ENCODE measurements at places on chromosomes 11 and 22. TPM values are rescaled to one million over a fixed set of nuclear protein-coding genes. Genes with fewer than 3 reads are reported as not detected.

Gene ABCC8
- total RNA-seq = 1.5 TPM

DNA sequence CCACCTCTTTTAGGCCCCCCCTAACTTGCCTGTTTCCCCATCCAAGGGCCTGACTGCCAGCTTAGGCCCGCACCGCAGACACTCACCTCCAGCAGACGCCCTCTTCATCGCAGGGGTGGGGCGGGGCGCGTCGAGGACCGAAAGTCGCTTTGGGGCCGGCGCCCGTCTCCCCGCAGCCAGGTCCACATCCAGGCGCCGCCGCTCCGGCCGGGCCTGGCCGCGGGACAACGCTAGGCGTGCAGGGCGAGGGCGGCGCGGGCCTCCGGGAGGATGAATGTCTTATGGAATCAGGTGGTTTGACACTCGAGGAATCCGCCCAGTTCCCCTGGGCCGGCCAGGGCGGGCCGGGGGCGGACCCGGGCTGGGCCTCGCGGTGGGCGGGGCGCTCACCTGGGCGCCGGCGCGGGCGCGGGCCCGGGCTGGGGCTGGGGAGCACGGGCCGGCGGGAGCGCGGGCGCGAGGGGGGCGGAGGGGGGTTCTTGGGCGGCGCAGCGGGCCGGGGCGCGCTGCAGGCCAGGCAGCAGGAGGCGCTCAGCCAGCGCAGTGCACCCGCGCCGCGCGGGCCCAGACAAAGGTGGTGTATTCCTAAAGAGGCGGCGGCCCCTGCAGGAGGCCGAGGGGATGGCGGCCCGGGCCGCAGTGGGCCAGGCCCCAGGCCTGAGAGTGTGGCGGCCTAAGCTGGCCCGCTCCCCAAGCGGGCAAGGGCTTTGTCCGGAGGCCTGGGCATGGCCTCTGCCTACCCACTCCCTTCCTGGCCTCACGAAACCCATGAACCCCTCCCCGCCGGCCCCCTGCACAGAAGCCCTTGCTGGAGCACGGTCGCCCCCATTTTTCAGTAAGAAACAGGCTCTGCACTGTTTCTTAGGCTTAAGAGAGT lies 177.6 kb downstream of the IGLL1 start:
- H3K4me1 ChIP-seq = no peaks in the 10 kb centered on the region
- no peak overlapping the region for H3K27ac ChIP-seq
- H3K4me3 ChIP-seq = no peak overlapping the region
- H3K36me3 ChIP-seq = no peaks in the 10 kb centered on the region
- no peaks in the 10 kb centered on the region for H3K27me3 ChIP-seq
- peak; percentile 72 for DNase-seq

DNA sequence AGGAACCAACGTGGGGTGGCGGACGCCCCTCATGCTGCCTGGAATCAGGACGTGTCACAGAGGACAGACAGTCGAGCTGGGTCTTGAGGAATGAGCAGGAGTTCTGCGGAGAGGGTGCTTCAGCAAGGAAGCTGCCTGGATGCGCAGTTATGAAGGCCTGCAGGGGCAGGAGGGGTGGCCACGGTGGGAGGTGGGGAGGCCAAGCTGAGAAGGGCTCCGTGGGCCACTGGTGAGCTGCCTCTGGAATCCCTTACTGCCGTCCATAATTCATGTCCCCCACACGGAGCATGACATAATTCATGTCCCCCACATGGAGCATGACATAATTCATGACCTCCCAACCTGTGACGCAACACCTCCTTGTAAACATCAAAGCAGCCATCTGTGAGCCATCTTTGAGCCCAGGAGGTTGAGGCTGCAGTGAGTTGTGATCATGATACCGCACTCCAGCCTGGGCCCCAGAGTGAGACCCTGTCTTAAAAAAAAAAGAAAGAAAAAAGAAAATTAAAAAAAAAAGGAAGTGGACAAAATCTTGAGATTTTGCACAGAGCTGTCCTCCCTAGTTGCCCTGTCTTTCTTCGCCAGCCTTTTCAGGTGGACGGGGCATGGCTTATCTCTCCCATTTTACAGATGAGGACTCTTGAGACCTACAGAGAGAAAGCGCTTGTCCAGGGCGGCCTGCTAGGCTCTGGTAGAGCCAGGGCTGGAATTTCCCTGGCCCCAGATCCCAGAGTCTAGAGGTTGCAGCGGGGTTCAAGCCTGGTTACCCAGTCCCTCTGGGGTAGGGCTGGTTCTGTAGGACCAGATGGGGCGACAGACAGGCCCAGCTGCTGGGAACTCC lies 24.3 kb upstream of the PICK1 start:
- H3K4me3 ChIP-seq = no peak overlapping the region
- no peak overlapping the region for H3K27ac ChIP-seq
- no peak for DNase-seq
- H3K36me3 ChIP-seq = no peaks in the 10 kb centered on the region

DNA sequence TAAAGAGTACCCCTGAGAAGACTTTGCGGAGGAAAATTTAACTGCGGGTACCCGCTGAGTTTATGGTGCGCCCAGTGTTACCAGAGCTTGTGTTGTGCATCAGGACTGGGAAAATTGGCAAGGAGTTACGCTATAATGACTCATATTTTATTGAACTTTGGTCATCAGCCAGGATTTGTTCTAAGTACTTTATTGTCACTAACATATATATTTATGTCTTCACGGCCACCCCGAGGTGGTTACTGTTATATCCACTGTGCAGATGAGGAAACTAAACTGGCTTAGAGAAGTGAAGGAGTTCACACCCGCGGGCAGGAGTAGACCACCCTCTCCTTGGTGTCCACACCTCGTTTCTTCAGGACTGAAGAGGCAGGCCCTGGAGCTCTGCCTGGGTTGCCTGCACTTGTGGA lies 667 bp downstream of the ACCS start:
- no peaks in the 10 kb centered on the region for H3K36me3 ChIP-seq
- H3K4me1 ChIP-seq = peaks cover 26% of the 10 kb centered on the region
- peak overlapping the region; percentile 87 for H3K27ac ChIP-seq

DNA sequence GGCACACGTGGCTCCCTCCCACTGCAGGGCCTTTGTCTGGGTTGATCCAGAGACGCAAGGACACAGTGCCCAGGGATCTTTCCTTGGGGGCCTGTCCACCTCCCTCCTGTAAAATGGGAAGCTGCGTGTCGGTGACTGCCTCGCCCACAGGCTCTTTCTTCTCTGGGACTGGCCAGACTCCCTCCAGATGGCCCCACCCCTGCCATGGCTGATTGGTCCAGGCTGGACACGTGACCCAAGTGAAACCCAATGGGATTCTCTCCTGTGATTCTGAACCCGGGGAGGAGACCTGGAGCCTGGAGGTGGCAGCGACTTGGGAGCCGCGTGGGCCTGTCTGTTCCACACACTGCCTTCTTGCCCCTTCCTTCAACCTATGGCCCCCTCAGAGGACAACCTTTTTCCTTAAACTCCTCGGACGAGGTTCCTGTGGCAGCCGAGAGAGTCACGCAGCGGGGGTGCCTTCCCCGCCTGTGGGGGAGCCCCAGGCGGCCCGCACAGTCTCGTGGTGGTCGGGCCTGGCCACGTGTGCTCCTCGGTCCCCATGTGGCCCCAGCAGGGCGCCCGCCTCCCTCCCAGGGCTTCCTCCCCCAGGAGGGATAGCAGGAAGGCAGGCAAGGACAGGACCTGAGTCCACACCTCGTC lies 12.4 kb upstream of the MPPED1 start:
- no peaks in the 10 kb centered on the region for H3K4me1 ChIP-seq
- no peaks in the 10 kb centered on the region for H3K36me3 ChIP-seq
- no peak for DNase-seq
- H3K27me3 ChIP-seq = peaks cover 2% of the 10 kb centered on the region

GRCh38 chr22:20571078-20571503 lies 63.7 kb downstream of the MED15 start:
- no peaks in the 10 kb centered on the region for H3K27me3 ChIP-seq
- H3K4me3 ChIP-seq = peak overlapping the region; percentile 31
- H3K36me3 ChIP-seq = peaks cover 89% of the 10 kb centered on the region
- H3K4me1 ChIP-seq = peaks cover 67% of the 10 kb centered on the region
- peak overlapping the region; percentile 84 for H3K27ac ChIP-seq

DNA sequence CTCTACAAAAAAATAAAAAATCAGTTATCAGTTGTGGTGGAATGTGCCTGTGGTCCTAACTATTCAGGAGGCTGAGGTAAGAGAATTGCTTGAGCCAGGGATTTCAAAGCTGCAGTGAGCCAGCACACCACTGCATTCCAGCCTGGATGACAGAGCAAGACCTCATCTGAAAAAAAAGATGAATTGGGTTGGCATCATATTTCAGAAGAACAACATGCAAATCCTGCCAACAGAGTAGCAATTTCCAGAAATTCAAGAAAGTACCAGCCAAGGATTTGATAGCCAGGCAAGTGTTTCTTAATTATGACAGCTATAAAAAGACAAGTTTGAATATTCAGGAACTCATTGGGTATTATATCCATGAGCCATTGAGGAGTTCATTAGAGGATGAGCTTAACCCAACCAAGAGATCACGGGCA lies 75.2 kb downstream of the USP47 start:
- no peak overlapping the region for H3K27ac ChIP-seq
- no peak overlapping the region for H3K4me3 ChIP-seq
- H3K36me3 ChIP-seq = peaks cover 22% of the 10 kb centered on the region
- no peaks in the 10 kb centered on the region for H3K27me3 ChIP-seq
- DNase-seq = no peak

DNA sequence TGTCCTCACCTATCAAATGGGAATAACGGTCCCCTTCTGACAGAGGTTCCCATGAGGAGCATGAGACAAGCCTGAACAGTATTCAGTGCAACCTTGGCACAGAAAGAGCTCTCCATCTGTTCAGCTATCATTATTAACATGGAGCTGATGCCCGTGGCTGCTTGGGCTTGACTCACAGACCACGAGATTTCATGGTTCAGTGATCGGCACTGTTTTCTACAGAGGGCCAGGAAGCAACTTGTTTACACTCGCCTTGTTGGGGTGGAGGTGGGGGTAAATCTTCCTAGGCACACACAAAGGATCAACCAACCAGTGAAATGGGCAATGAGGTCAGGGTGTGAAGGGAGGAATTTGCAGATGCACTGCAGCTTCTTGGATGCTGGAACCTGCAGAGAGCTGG lies 88.2 kb downstream of the CWC15 start:
- H3K4me1 ChIP-seq = peaks cover 13% of the 10 kb centered on the region
- peaks cover 3% of the 10 kb centered on the region for H3K27me3 ChIP-seq
- H3K4me3 ChIP-seq = no peak overlapping the region
- no peak overlapping the region for H3K27ac ChIP-seq
- DNase-seq = no peak

DNA sequence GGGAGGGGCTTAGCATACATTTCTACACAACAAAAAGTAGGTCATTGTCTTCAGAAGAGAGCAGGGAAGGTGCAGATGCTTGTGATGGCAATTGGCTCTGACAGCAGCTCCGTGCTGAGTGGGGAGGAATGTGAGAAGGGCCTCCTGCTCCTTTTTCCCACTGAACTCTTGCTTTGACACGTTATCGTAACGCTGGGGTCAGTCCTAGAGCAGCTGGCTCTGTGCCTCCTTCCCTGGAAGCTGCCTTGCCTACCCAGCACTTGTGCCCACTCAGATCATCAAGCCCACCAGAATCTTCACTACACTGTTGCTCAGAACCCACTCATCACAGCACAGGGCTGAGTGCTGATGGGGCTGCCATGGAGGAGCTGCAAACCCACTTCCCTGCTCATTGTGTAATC lies 14.9 kb upstream of the NAV2 start:
- no peaks in the 10 kb centered on the region for H3K36me3 ChIP-seq
- H3K27me3 ChIP-seq = peaks cover 9% of the 10 kb centered on the region
- H3K4me3 ChIP-seq = no peak overlapping the region
- no peak for DNase-seq
- H3K27ac ChIP-seq = no peak overlapping the region

- H3K27me3 ChIP-seq = no peaks in the 10 kb centered on the region
- H3K27ac ChIP-seq = no peak overlapping the region
- H3K4me1 ChIP-seq = no peaks in the 10 kb centered on the region
These were observed 332.1 kb downstream of the CTTN start for GRCh38 chr11:70730411-70730810.

Gene PES1
- total RNA-seq = 68.8 TPM

DNA sequence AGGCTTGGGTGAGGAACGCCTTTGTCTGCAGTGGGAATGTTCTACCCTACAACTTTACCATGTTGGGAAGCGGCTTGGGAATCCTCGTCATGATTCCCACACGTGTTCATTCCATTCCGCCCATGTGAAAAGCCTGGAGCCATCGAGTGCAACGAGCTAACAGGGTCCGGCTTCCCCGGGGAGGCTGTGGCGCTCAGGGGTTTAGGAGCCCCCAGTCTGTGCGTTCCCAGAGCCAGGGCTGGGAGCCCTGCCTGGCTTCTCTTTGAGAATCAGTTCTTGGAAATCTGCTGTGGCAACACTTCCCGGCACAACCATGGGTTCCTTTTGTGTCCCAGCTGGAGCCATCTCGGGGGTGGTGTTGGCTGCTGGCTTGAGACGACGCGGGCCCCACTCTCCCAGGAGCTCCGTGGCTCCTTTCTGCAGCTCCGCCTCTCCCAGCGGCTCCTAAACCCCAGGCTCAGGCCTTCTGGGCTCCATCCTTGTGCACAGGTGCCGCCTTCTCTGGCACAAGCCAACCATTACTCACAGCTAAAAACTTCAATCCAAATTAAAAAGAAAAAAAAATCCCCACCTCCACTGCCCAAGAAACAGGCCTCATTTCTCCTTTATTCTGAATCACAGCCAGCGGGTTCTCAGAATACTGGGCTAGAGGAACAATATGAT lies 18.7 kb upstream of the PPFIA1 start:
- H3K4me3 ChIP-seq = no peak overlapping the region
- no peaks in the 10 kb centered on the region for H3K4me1 ChIP-seq
- H3K27me3 ChIP-seq = no peaks in the 10 kb centered on the region
- no peaks in the 10 kb centered on the region for H3K36me3 ChIP-seq
- no peak for DNase-seq
- H3K27ac ChIP-seq = no peak overlapping the region

Gene BIRC3
- total RNA-seq = 14.5 TPM

Gene DCPS
- total RNA-seq = 21.8 TPM

- peaks cover 11% of the 10 kb centered on the region for H3K4me1 ChIP-seq
- peaks cover 3% of the 10 kb centered on the region for H3K36me3 ChIP-seq
- H3K4me3 ChIP-seq = peak within 1 kb of the TSS; percentile 74
These were observed at the start of gene NCAM1 for GRCh38 chr11:112961146-112961668. NCAM1 (plus strand) TSS chr11:112961420.

GRCh38 chr22:23789638-23790037 lies 2.9 kb downstream of the SMARCB1 start:
- DNase-seq = no peak
- no peaks in the 10 kb centered on the region for H3K27me3 ChIP-seq
- peaks cover 39% of the 10 kb centered on the region for H3K36me3 ChIP-seq
- H3K4me1 ChIP-seq = peaks cover 55% of the 10 kb centered on the region

Gene OOSP2
- not detected for total RNA-seq
